ENCODE measurements at places on chromosomes 6 and 20.
A peak's percentile ranks its signal among the peaks of the same experiment; 100 is the strongest.

- no peak for DNase-seq
Observed at GRCh38 chr6:40585651-40586269, 1.4 kb downstream of the LRFN2 start.

DNA sequence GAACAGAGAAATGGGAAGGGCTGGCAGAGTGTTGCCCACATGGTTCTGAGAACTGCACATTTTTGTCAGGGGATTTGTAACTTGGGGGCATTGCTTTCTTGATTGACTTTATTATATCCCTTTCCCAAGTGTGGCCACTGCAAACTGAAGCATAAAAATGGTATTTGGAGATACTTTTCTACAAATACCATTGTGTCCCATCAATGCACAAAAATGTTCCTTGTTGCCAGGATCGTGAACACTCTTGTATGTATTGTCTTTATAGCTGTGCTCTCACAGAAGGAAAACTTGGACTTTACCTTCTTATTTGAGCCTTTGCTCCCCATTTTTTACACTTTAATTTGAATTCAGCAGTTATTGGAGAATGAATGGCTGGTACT lies 57.1 kb upstream of the C20orf144 start:
- DNase-seq = no peak

DNA sequence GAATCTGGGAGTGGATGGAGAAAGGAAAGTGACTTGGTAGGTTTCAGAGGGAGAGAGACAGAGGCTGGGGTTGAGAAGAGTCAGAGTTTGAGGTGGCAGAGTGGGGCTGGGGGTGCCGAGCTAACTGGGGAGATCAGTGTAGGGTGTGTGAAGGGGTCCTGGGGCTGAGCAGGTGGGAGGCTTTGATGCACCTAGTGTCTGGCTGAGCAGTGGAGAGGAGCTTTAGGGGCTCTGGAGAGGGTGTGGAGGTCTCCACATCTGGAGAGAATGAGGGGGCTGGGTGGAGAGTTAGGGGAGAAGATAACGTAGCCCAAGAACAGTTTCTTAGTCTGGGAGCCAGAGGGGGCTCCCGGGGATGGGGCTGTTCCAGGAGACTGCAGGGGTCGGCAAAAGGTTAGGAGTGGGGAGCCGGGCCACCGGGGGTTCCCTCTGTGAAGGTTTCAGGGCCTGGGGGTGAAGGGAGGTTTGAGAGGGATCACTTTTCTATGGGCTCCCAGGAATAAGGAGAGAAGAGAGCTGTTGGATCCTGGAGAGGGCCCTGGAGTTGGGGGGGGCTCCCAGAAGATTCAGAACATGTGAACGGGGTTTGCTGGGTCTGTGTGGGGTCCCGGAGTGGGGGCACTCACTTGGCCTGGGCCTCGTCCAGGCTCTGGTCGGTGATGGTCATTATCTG lies 797 bp downstream of the PBX2 start:
- no peak for DNase-seq

GRCh38 chr20:56358070-56358469 lies 704 bp upstream of the FAM210B start:
- DNase-seq = no peak

DNA sequence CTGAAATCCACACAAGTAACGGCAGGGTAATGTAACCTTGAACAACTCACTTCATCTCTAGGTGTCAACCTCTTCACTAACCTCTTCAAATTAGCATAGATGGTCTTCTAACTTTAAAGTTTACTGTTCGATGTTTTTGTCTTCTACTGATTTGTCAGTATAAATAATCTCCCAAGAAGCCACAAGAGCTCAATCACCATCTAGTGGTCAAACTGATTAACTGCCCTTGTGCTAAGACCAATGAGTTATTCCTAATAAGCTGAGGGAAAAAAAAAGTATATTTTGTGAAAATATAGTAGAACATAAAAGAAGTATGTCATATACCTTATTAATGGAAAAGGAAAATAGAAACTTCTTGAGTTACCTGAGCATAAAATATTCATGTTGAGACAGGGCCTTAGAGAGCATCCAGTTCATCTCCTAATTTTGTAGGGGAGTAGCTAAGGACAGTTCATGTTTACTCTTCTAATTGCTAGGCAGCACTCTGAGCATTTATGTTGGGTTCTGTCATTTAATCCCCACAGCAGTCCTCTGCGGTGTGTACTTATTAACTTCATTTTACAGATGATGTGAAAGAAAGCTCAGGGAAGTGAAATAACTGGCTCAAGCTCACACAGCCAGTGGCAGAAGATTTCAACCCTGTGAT lies 317.1 kb downstream of the ESR1 start:
- peak; percentile 25 for DNase-seq

DNA sequence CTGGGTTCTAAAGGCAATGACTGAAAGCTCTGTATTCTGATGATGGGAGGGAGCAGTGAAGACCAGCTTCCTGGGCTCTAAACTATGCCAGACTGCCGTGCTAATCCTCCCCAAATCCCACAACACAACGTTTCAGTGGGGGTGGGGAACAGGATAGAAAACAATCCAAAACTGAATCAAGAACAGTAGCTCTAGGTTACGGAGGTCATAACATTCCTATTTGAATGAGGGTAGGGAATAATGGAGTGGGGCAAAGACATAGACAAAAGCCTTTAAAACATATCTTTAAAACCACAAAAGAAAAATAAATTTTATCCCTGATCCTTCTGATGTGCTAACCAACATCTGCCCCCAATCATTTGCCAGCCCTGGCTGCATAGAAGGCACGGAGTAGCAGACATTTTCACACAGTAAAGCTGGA lies 7.8 kb downstream of the USP49 start:
- DNase-seq = no peak

DNA sequence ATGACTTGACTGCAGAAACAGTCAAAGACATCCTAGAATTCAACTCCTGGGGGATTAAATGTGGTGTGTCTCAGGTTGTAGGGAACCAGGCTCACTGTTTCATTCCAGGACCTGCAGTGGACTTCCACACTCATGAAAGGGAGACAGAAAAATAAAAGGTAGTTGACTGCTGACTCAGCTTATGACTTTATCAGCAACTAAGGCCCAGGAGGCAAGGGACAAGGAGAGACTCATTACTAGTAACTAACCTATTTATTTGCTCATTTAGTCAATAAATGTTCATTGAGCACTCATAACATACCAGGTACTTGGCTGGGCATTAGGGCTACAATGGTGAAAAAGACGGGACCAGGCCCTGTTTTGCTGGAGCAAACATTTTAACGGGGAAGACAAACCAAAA lies 2.9 kb downstream of the ZSCAN31 start:
- no peak for DNase-seq

DNA sequence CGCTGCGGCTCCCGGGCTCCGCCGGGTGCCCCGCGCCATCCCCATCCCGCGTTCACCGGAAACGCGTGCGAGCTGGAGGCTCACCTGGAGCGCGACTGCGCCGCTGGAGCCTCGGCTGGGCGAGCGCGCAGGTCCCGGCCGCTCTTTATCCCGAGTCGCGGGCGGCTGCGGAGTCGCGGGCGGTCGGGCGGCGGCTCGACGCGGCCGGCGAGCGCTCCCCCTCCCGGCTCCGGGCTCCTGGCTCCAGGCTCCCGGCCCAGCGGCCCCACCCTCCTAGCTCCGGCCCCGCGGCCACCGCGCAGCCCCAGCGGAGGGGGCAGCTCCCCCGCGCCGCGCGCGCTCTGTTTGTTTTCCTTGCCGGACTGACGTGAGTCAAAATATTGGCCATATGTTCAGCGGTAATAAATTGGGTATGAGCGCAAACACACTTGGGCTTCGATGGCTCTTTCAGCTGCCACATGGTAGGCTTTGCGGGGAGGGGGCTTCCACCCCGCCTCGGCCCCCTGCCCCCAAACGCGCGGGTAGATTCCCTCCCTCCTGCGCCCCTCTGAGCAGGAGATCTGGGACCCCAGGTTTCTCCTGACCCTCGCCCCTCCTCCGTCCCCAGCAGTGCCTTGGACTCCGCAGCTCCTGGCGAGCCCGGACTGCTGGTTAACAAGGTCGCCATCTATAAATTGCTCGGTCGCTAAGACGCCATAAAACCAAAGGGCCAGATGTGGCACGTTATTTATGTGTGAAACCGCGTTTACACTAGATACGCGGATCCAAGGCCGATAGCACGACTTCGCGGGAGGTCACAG lies 8.8 kb upstream of the NKX2-2 start:
- no peak for DNase-seq

- DNase-seq = no peak
Observed at GRCh38 chr6:7300926-7301325, 12.1 kb downstream of the SSR1 start.

- peak; percentile 90 for DNase-seq
Observed at GRCh38 chr20:54643761-54644160, 168.4 kb downstream of the DOK5 start.

DNA sequence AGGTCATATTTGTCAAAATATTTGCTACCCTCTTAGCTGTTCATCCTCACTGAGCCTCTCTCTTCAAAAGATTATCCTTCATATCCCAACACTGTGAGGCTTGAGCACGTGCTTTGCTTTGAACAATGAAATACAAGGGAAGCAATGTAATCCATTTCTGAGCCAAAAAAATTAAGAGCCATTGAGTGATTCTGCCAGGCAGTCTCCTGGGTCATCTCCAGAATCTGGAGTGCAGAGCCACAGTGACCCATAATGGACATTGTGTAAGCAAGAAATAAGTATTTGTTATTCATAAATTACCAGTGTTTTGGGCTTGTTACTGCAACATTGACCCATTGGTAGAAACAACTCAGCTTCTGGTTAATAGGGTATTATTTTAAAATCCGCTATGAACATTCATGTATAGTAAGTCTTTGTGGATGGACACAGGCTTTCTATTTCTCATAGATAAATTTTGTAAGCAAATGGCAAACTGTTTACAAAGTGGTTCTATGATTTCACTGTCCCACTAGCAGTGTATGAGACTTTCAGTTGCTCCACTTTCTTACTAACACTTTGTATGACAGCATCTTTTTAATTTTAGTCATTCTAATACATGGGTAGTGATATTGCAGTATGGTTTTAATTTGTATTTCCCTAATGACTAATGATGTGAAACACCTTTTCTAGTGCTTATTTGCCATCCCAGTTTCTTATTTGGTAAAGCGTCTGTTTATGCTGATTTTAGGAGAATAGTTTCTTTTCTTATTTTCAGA lies 358.2 kb downstream of the PLCB1 start:
- DNase-seq = no peak

DNA sequence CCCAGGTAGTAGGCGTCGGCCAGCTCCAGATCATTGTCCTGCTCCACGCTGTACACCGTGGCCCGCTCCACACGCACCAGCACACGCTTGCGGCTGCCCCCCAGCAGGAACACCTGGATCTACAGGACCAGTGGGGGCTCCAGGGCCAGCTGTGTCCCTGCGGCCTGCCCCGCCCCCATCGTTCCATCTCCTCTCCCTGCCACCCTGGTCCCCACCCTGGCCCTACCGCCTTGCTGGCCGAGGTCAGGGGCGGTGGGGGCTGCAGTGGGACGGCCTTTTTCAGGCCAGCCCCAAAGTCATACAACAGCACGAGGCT lies 9.8 kb downstream of the ADRM1 start:
- DNase-seq = no peak

DNA sequence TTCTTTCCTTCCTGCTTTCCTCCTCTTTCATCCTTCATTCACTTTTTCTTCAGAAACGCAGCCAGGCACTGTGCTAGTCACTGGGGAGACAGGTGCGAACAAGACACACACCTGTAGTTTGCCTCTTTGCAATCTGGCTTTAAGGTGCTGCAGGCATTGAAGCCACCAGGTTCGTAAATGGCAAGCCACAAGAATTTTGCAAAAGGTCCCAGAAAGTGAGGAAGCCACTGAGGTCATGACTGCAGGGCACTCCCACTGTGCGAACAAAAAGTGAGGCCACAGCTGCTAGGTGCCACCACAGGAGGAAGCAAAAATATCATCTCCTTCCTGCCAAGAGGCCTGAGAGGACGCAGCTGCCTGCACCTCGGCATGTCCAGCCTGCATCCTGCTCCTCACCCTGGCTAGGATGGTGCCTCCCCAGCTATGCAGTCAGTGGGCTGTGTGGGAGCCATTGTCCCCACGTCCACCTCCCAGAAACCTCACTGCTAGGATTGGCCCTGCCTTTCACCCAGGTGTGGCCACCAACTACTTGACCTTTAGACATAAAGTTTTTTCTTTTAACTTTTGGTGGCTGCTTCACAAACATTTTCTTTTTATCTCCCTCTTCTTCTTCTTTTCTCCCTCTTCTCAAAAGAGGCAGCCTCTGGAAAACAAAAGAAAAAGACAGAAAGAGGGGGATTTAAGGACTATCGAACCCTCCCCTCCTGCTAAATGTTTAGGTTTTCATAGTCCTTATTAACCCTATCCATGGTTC lies 230.8 kb downstream of the BCAS1 start:
- no peak for DNase-seq

DNA sequence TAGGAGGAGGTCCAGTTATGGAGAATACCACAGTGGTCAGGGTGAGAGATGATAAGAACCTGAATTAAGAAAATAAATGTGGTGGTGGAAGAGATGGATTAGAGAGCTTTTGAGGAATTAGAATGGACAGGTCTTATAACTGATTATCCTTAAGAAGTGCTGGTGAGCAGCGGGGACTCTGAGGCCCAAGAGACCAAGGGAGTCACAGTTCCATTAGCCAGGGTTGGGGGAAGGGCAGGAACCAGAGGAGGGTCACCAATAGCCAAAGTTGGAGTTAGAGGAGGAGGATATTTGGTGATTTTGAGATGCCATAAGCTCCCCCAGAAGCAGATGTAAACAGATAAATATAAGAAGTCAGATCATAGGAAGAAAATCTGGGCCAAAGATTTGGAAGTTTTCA lies 87.1 kb upstream of the PAK5 start:
- no peak for DNase-seq

- no peak for DNase-seq
Observed at GRCh38 chr6:13417431-13417830, 70.0 kb downstream of the GFOD1 start.

DNA sequence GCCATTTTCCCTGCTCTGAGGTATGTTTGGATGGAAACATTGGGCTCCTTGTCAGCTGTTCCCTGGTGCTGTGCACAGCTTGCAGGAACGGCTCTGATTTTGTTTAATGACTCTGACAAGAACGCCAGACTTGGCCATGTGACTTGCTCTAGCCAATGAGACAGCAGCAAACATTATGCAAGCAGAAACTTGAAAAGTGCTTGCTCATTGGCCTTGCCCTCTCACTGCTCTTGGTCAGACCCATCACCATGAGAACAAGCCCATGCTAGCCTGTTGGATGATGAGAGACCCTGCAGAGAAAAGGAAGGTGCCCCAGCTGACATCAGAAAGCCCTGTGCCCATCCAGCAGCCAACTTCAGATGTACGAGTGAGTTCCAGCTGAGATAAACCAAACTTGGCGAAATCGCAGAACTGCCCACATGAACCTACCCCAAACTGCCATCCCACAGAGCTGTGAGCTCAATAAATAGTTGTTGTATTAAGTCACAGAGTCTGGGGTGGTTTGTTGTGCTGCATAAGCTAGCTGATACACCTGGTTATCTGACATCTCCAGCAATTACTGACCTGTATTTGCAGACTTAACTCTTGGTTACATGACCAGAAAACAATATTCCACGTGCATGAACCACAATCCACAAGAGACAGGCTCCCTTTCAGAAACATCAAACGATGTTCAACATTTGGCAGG lies 96.9 kb downstream of the JPH2 start:
- DNase-seq = peak; percentile 18

- no peak for DNase-seq
Observed at GRCh38 chr6:135266675-135267074, 85.6 kb downstream of the MYB start.
